PC-9 (cell line): ENCODE measurements at places on chromosomes 6 and 20.

DNA sequence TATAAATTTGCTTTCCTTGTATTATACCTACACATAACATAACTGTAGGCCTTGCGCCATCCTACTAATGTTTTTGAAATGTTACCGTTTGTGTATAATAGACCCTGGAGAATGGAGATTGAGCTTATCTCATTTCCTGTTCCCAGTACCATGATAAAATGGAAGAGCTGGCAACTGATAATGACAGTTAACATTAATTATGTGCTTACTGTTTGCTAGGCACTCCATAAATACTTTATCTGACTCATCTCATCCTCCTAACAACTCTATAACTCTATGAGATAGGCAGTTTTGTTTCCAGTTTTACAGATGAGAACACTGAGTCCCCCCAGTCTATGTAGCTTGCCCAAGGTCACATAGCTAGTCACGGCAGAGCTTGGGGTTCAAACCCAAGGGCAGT is 396.7 kb downstream of the SYNE1 start:
- DNase-seq, result no peak

DNA sequence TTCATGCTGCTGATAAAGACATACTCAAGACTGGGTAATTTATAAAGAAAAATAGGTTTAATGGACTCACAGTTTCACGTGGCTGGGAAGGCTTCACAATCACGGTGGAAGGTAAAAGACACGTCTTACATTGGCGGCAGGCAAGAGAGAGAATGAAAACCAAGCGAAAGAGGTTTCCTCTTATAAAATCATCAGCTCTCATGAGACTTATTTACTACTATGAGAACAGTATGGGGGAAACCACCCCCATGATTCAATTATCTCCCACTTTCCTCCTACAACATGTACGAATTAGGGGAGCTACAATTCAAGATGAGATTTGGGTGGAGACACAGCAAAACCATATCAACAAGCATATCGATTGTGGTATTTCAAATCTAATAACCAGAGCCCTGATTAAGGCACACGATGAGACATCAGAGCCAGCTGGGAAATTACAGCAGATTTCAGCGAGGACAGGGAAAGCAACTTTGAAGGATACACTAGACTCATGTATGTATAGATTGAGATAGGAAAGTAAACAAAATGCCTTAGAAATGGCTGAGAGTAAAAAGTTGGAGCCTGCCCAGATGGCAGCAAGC is 129.8 kb upstream of the GJE1 start:
- DNase-seq, result no peak

GRCh38 chr20:44495802-44496481 is 20.3 kb downstream of the TTPAL start:
- DNase-seq, result peak; percentile 22

DNA sequence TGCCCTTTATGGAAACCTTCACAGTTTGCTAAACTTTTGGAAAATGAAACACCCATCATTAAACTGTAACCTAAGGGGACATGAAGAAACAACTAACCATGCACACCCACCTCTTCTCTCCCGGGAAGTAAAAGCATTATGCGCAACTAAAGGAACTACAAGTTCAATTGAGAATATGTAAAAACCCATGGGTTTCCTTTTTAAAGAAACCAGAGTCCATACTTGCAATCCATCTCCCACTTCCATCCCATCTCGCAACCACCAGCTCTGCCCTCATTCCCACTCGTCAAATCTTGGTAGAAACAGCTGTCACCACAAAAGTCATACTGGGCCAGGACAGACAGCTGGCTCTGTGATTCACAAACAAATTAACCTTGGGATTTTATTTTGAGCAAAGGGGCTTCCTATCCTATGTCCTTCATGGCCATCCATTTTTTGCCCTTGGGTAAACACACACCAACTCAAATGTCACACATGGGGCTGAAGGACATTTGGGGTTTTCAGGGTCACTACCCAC is 81.5 kb downstream of the HAO1 start:
- no peak for DNase-seq

GRCh38 chr6:169073311-169073710 is 180.3 kb downstream of the THBS2 start:
- peak; percentile 4 for DNase-seq

DNA sequence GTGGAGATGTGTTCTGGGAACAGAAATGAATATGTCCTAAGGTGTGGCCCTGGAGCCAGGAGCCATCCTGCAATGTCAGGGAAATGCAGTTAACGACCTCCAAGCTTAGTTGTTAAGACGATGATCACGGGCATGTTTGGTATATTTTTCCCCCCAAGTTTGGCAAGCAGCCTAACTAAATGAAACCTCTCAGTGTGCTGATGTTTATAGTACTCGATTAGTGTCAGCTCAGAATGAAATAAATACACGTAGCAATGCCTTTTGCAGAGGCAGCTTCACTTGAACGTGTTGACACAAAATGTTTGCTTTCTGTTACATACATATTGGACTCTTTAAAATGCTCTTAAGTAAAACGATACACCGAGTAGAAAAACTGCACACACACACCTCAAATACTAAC is 76.2 kb upstream of the OLIG3 start:
- no peak for DNase-seq

DNA sequence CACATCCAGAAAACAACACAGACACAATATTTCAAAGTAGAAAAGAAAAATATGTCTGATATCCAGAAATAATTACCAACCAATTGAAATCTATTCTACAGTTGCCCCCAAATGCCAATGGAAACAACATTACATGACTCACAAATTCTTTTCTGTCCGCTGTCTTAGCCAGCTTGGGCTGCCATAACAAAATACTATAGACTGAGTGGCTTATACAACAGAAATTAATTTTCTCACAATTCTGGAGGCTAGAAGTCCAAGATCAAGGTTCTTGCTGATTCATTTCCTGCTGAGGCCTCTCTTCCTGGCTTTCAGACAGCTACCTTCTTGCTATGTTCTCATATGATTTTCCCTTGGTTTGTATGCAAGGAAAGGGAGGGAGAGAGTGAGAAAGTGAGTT is 698.1 kb downstream of the DHX35 start:
- DNase-seq, result no peak

DNA sequence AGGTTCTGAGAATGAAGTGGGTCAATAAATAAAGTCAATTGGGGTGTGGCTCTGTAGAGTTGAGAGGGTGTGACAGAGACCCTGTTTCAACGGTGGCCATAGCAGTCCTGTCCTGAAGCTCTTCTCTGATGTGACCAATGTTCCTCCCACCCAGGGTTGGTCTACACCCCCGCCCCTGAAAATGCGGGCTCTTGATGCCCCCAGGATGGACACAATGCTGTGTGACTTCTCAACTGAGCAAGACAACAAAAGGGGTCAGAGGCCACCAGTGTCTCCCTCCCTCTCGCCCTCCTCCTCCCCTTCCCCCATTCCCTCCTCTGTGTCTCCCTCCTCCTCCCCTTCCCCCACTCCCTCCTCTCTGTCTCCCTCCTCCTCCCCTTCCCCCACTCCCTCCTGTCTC is 41.7 kb upstream of the NXT1 start:
- DNase-seq, result no peak

DNA sequence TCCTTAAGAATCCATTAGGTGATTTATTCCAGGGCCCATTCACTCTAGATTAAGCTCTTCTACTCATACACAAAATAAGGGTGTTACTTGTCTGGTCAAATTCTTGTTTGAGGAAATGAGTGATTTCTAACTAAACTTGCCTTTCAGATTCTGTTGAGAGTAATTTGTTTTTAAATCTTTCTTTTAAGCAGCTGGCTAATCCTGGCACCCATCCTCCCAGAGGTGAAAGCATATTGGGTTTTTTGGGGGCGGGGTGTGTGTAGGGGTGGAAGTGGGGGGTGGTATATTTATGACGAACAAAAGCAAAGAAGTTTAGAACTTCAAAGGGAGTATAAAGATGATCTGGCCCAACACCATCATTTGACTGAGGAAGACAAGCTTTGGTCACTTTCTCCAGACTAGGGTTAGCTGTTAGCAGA is 94.7 kb downstream of the RTN4IP1 start:
- DNase-seq, result no peak

DNA sequence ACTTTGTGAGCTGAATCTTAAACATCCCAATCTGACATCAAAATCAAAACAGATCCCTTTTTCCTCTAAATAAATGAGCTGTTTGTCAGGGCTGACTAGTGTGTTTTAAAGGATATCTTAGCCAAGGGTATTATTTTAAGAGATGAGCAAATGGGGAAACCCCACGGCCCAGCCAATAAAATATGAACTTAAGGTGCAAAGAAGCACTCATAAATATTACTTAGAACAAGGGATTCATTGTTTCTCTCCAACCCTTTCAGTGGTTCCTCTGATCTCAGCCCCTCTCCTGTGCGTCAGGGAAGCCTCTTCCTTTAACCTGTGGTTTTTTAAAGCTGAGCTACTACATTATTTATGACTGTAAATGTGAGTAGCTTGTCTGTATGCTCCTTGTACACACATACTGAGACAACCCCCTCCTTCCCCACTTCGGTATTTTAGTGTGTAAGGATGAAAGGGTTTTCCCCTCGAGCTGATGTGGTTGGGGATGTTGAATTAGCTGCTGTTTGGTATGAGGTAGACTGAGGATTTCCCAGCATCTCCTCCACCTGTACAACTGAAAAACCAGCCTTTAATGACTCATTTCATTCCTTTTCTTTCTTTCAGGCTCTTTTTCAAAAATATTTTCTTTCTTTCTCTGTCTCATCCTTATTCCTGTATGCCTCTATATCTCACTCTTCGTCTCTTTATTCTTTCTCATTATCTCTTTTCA is 6.5 kb downstream of the BMP5 start:
- DNase-seq, result peak; percentile 35

GRCh38 chr6:65964261-65964660 is 257.2 kb upstream of the EYS start:
- DNase-seq, result no peak

- DNase-seq, result no peak
Observed at GRCh38 chr6:31615748-31616147, 714 bp downstream of the AIF1 start.

- no peak for DNase-seq
Observed at GRCh38 chr6:136786658-136787057, 5.6 kb downstream of the MAP3K5 start.
